BJ (cell line): ENCODE measurements at places on chromosomes 1 and 21.
A peak's percentile ranks its signal among the peaks of the same experiment; 100 is the strongest.

GRCh38 chr1:152001631-152002584 is 8.2 kb upstream of the S100A10 start:
- DNase-seq, result peak; percentile 91

GRCh38 chr1:179365342-179366092 is at the start of gene AXDND1:
TSS of gene AXDND1 (plus strand) at chr1:179365971. CDS start at chr1:179366510, 539 bp downstream.
- DNase-seq, result peak; percentile 48

- no peak for DNase-seq
Measured at GRCh38 chr1:60345621-60346020, 272.1 kb upstream of the C1orf87 start.

DNA sequence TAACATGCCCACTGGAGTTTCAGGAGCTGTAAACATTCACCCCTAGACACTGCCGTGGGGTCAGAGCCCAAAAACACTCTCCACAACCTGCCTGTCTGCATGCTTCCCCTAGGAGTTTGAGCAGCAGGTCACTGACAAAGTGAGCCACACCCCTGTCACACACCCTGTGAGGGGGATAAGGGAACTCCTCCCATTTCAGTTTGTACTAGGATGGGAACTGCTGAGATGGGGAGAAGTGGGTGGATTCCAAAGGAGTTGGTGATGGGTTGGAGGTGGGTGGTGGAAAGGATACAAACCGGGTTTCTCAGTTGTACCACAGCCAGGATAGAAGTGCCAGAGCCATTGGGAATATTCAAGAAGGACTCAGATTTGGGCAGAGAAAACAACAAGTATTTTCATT is 140.2 kb downstream of the MIS18A start:
- DNase-seq, result no peak

DNA sequence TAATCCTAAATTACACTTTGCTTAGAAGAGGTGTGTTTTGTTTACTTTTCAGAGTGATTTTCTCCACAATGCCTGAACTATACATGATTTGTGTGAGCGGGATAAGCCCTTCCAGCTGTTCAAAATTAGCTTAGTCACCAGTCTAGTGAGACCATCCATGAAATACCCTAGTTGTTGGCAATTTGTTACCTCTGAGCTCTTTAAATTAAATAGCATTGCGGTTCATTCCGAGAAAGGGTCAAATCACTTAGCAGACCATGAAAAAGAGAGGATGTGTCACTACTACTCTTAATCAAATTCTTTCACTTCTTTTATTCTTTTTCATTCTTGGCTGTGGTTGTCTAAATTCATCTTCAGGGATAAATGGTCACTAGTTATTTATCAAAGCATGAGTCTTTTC is 11.9 kb upstream of the VAV3 start:
- no peak for DNase-seq

DNA sequence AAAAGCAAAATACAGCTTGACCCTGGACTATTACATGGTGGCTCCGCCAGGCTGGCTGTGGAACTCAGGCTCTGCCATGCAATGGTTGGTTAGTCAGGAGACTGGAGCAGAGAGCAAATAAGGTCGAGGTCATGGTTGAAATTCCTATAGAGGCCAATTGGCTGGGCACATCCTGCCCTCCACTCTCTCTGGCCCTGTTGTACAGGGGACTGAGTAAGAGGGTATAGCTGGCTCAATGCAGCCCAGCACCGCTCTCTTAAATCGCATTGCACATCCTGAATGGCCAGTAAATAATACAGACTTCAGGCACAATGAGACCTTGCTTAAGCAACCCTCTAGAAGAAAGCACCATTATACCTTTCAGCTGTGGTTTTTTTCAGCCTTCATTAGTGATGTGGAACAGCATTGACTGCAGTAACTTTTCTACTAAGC is 59.3 kb upstream of the PPP2R5A start:
- no peak for DNase-seq

DNA sequence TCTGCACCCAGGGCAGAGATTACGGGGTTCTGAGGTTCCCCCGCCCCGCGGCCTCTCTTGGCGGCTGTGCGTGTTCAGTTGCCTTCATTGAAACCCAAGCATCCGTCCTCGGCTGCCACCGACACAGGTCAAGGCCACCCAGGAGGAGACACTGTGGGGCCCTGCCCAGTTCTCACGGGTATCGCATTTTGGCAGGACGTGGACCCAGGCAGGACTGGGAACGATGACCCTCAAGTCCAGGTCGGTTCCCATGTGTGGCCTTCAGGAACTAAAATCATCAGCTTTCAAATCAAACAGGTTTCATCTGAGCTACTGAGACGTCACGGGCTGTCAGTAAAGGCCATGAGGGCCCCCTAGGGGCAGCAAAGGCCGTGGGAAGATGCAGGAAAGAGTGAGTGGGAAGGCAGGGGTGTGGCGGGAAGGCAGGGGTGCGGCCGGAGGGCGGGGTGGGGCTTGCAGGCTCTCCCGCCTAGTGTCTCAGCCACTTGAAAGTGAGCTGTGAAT is 7.0 kb upstream of the C1orf174 start:
- no peak for DNase-seq

- DNase-seq, result no peak
Measured at GRCh38 chr1:169128562-169128961, 22.1 kb downstream of the ATP1B1 start.

- no peak for DNase-seq
Measured at GRCh38 chr21:24976238-24976637, 631.0 kb downstream of the MRPL39 start.

DNA sequence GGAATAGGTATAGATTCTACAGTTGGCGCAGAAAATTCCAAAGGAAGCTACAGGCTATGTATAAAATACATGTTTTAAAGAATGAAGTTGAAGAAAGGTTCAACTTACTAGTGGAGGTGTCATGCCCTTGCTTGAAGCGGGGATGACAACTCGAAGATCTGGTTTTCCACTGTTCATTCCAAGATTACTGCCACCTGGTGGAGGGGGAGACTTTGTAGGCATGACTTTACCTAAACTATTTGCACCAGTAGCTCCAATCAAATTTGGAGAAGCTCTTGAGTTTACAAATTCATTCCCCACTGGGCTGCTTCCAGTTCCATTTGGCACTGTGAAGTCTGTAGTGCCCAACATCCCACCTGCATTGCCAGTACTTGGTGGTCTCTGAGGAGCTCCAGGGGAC is 81.7 kb downstream of the AXDND1 start:
- no peak for DNase-seq

DNA sequence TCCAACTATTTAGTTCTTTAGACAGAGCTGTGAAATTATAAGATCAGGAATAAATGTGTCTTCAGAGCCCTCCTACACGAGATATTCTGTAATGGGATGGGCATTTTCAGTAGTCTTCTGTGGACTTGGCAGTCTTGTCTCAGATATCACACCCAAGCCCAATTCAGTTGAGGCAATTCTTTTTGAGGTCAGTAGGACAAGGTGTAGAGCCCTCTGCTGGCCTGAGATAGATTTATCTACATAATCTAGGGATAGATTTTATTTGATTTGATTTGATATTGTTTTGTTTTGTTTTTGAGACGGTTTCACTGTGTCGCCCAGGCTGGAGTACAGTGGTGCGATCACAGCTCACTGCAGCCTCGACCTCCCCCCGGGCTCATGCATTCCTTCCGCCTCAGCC is 77.5 kb downstream of the FMN2 start:
- no peak for DNase-seq

GRCh38 chr1:70717656-70718055 is 306.6 kb downstream of the CTH start:
- DNase-seq, result no peak

GRCh38 chr1:207001492-207002245 is 30.9 kb downstream of the C1orf116 start:
- DNase-seq, result no peak

DNA sequence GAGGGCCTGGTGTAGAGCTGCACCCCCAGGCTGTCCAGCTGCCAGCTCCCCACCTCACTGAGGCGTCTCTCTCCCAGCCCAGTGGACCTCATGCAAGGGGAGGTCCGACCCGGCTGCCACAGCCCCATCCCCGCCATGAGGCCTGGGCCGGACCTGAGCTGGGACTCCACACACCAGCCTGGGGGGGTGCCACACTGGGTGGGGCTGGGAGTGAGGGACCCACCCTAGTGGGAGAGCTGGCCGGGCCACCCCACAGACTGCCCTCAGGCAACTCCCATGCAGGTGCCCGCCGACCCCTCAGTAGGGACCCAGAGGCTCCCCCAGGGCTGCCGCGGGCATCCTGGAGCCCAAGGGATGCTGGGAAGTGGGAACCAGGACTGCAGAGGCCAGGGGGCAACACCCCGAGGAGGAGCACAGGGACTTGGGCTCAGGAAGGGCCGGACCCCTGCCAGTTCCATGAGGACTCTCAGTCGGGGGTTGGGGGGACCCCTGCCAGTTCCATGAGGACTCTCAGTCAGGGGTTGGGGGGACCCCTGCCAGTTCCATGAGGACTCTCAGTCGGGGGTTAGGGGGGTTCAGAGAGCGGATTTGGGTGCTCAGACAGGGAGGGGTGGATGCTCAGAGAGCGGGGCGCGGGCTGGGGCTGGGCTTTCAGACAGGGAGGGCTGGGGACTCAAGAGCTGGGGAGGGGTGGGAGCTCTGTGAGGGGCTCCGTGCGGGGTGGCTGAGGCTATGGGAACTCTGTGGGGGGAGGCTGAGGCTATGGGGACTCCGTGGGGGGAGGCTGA is 1.2 kb upstream of the RNF223 start:
- no peak for DNase-seq

- no peak for DNase-seq
Measured at GRCh38 chr1:220910021-220910420, 30.8 kb downstream of the HLX start.

- no peak for DNase-seq
Measured at GRCh38 chr1:227059076-227059475, 119.0 kb downstream of the COQ8A start.

- no peak for DNase-seq
Measured at GRCh38 chr1:119978018-119978505, 81.7 kb upstream of the ADAM30 start.

- DNase-seq, result peak; percentile 96
Measured at GRCh38 chr1:27299385-27300271, 22.3 kb upstream of the TMEM222 start.

- no peak for DNase-seq
Measured at GRCh38 chr1:207440626-207441025, 13.5 kb upstream of the CR2 start.

DNA sequence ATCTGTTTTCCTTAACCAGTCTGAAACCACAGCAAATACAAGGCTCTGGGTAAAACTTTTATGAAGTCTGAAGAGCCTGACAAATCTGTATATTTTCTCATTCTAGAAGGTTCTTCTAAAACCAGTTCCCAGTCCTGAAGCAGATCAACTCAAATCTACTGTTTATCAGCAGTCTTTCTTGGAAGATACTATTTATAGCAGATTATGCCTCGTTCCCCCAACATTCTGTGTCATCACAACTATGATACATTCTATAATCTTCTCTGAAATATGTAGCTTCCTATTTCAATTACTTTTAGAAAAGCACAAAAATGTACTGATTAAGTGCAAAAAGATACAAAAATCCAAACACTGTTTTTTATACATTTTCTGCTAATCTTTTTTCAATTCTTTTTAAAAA is 67.5 kb downstream of the NIBAN1 start:
- DNase-seq, result no peak

- DNase-seq, result no peak
Measured at GRCh38 chr21:44752671-44753235, 41.4 kb upstream of the TSPEAR start.

DNA sequence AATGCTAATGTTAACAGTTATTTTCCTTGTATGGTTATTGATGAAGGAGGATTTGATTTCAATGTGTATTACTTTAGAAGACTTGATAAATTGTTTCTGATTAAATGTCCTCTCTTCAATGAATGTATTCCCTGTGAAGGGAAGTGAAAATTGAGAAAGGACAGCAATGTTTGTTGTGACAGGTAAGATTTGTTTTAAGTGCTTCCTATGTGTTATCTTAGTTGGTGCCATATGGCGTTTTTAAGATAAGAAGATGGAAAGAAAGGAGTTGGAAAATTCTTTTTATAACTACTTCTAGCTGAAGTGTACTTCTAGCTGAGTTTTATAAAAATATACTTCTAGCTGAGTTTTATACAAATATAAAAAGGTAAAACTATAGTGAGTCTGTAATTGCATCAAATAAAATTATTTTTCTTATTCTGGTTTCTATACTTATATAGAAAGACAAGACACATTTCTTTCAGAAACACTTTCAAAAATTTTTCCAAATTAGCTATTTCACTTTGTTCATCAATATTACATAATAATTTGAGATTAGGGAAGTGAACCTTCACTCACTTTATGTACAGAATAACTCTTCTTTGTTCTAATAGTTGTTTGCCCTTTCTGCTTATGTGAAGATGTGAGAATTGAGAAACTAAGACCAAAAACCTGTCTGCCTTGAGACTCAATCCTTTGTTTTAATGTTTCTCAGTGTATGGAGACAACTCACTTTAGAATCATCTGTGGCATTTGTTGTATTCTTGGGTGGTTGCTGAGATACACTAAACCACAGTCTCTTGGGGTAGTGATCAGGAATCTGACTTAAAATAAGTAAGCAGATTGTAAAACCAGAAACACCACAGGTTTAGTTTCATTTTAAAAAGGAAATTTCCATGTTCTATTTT is 382.9 kb upstream of the B3GALT2 start:
- peak; percentile 77 for DNase-seq

DNA sequence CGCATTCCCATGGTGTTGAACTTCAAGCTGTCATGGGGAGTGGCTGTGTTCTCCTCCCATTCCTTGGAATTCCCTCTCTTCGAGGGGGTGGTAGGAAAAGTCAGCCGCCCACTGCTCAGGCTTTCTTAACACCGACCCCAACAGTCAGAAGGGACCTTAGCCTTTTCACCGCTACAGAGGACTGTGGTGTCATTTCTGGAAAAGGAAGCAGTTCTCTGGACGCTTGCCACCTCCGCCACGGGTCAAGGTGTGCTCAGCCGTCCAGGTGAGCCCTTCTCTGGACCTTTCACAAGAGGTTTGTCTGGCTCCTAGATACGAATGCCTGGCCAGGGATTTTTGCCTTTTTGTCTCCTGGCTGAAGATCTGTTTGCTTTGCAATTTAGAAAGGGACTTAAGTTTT is 31.8 kb downstream of the CLIC6 start:
- no peak for DNase-seq

- no peak for DNase-seq
Measured at GRCh38 chr1:231590453-231591198, 36.0 kb upstream of the DISC1 start.

DNA sequence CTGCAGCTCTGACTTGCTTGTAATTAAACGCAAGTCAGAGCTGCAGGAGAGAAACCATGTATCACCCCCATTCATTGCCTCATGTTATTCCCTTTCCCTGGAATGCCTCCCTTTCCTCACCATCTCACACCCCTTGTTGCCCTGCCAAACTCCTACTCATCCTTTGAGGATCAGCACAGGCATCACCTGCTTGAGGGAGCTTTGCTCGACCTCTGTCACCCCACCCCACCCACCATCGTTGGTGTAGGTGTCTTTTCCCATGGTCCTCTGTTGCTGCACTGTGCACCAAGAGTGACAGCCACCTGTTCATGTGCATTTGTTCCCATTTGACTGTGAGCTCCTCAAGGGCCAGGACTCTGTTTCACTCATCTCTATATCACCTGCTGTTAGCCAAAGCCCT is 117.2 kb downstream of the PLPP3 start:
- DNase-seq, result no peak

DNA sequence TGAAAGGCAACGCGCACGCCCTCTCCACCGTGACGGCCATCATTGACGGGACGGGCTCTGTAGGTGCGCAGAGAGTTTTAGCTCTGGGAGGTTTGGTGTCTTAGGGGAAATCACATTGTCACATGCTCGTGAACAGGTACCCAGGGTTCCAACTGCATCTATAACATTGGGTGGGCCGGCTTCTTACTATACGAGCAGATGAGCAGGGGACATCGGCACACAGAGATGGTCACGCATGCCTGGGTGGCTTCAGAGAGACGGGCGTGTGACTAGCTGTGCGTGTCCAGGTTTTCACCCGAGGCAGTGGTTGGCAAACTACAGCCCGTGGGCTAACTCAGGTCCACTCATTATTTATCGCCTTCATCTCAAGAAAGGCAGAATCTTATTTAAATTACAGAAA is 54.7 kb downstream of the SLC37A1 start:
- DNase-seq, result no peak
